ENCODE measurements at places on chromosomes 16 and 17.

GRCh38 chr17:44170499-44171201 is at the start of gene ASB16:
Gene ASB16, plus strand, starts transcription at chr17:44170704. Its CDS starts 86 bp downstream, at chr17:44170790.
- DNase-seq: no peak

- no peak for DNase-seq
These were observed 12.7 kb downstream of the LIG3 start for GRCh38 chr17:34993031-34993430.

- DNase-seq: peak; percentile 1
These were observed 18.2 kb upstream of the RBFOX3 start for GRCh38 chr17:79628861-79629547.

GRCh38 chr17:29151567-29151966 is 28.6 kb downstream of the MYO18A start:
- DNase-seq: no peak

- no peak for DNase-seq
These were observed 64.6 kb downstream of the NKD1 start for GRCh38 chr16:50612849-50613198.

GRCh38 chr17:55245986-55246385 is 18.8 kb upstream of the HLF start:
- no peak for DNase-seq

DNA sequence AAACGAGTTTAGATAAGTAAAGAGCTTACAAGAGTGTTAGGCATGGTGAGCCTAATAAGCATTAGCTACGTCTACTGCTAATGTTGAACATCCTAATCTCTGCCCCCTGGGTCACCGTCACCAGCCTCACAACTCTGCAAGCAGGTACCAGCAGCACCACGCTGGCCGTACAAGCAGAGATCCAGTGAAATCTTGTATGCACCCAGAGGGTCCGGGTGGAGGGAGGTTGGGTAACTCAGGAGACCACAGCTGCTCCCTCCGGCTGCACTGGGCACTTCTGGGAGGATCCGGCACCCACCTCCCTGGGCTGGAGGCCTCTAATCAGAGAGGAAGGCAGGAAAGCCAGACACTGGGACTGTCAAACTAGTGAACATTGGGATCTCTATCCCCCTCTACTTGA is 8.4 kb upstream of the OR1F1 start:
- DNase-seq: no peak

GRCh38 chr17:73142872-73143381 is 21.9 kb upstream of the SSTR2 start:
- DNase-seq: no peak

- DNase-seq: no peak
These were observed 587.7 kb downstream of the MAF start for GRCh38 chr16:79012671-79013434.

- peak; percentile 80 for DNase-seq
These were observed 89.9 kb downstream of the C16orf78 start for GRCh38 chr16:49463529-49463928.

- no peak for DNase-seq
These were observed 12.3 kb downstream of the LRRC3C start for GRCh38 chr17:39939588-39940419.

DNA sequence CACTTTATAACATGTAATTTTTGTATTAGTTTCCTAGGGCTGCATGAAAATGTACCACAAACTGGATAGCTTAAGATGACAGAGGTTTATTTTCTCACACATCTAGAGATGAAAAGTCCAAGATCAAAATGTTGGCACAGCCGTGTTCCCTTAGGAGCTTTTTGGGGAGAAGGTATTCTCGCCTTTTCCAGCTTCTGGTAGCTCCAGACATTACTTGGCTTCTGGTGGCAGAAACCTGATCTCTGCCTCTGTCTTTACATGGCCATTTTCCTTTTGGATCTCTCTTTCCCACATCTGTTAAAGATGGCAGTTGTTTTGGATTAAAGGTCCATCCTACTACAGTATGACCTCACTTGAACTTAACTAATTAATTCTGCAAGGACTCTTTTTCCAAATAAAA is 885.7 kb upstream of the CDH8 start:
- DNase-seq: no peak

GRCh38 chr17:48024149-48025039 is 13.2 kb downstream of the COPZ2 start:
- DNase-seq: peak; percentile 26

- no peak for DNase-seq
These were observed 135.5 kb downstream of the MYO1D start for GRCh38 chr17:32741381-32741780.

DNA sequence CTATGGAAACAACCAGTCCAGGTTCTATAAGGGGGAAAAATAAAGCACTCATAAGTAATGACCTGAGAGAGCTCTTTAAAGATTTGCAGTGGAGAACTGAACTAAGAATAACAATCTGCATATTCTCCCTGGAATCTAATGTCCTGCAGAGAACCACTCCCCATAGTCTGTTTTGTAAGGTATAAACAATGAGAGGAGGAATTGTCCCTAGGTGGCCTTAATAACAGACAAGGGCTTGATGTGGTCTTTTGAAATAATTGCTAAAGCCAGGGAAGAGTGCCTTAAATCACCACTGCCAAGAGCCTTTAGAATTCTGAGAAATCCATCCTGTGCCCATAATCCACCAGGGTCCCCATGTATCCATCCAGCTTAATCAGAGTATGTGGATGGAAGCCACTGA is 106.3 kb downstream of the CDH11 start:
- no peak for DNase-seq

DNA sequence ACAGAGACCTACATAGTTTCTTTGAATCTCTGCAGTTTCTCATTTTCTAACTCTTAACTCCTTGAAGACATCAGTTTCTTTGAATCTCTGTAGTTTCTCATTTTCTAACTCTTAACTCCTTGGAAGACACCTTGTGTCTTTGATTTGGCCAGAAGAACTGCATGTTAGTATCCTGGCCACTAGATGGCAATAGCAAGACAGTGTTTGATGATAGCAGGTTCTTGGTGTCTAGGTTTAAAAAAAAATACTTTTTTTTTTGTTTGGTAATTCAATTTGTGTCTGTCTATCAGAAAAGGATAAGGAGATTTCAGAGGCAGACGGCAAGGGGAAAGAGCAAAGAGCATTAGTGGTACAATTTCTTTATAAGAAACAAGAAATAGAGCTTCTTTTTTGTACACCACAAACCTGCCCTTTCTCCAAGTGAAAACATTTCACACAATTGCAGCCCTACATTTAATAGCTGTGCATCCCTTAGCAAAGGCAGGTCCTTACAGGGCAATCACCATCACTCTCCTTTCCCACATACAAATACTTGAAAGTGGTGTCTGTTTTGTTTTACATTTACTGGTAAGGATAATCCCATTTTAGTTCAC is 1324.9 kb upstream of the CDH8 start:
- DNase-seq: no peak

DNA sequence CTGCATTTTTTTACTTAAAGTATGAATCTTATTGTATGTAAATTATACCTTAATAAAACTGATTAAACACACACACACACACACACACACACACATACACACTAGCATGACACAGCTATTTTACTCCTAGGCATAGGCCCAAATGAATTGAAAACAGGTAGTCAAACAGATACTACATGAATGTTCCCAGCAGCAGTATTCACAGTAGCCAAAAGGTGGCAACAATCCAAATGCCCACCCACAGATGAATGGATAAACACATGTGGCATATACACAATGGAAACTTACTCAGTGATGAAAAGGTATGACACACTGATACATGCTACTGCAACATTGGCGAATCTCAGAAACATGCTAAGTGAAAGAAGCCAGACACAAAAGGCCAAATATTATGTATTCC is 223.5 kb downstream of the CYB561 start:
- DNase-seq: no peak

DNA sequence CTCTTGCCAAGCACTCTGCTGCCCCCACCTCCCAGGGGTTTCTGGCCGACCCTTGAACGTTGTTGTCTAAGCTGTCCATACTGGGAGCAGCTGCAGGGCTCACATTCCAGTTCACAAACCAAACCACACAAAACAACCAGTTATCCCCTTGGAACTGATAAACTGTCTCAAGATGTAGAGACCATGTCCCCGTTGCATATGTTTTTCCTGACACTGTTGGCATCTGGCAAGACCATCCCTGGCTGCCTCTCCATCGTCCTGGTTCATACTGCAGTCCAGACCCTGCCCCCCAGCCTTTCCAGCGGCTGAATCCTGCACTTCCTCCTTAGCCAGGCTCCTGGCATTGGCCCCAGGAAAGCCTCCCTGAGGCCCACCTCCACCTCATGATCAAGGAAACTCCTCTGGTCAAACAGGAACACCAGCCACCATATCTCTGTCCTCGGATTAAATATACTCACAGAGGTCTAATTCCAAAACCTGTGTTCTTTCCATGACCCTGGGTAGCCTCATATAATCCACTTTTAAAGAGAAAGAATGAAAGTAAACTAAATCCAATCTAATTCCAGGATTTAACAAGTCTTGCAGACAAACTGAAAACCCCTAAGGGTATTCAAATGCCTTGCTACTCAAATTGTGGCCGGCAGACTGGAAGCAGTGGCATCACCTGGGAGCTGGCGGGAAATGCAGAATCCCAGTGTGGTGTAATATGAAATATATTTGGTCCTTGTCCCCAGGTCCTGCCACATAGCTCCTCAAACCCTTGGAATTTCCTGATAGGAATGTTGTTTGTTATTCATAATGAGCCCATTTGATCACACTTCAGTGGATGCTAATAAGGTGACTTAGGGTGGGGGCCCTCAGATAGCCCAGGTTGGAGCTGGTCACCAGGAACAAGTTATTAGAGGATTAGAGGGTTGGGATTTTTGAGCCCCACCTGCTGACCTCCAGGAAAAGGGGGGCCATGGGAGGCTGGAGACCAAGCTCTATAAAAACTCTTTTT is 14.2 kb downstream of the GAS7 start:
- no peak for DNase-seq

- no peak for DNase-seq
These were observed 549.9 kb upstream of the CDH5 start for GRCh38 chr16:65816556-65816955.

DNA sequence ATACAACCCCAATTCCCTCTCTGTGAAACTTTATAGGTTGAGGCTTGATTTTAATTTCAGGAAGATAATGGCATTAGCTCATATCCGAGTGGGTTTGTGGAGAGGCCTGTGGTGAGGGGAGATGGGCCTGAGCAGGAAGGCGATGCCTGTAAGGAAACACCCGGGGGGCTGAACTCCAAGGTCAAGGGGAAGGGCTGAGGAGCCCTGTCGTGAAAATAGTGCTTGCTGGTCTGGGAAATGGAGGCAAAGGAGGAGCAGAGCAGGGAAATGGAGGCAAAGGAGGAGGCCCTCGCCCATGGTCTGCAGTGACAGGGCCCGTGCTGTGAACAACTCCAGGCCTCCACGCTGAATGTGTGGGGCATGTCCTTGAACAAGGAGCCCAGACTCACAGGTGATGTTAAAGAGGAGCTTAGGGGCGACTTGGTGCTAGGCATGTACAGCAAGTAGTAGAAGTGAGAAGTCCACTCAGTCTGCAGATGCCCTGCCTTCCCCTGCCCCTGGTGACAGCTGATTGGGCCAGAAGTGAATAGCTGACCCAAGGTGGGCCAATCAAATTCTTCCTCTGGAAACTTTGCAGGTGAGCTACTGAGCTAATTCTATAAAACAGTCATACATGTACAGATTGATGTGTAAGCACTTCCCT is 38.1 kb downstream of the MRPS23 start:
- no peak for DNase-seq

GRCh38 chr17:31068291-31068690 is 26.5 kb upstream of the NF1 start:
- DNase-seq: peak; percentile 19

DNA sequence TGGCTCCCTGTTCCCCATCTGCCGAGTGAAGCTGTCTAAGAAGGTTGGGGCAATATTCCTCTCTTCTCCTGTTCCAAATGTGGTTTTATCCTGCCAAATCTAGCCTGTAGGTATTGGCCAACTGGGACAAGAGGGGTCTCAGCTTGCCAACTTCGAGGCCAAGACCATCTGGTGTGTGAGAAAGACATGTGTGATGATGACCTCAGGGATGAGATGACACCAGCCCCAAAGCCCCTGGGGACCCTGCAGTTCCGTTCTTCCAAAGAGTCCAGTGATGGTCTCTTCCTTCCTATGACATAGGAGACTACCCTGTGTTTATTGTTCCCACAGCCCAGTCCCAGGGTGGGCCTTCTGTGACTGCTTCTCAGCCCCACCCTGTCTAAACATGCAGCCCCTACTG is 34.8 kb upstream of the ADAMTS18 start:
- DNase-seq: no peak

DNA sequence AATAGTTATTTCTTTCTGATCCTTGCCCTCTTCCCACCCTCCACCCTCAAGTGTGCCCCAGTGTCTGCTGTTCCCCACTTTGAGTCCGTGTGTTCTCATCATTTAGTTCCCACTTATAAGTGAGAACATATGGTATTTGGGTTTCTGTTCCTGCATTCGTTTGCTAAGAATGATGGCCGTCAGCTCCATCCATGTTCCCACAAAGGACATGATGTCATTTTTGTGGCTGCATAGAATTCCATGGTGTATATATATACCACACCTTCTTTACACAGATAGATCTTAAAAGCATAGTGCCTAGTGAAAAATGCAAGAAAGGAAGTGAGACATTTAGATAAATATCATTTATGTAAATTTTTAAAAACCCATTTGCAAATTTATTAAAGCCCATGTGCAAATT is 33.1 kb downstream of the HS3ST2 start:
- no peak for DNase-seq
